ENCODE measurements at places on chromosomes 7 and 10.
A peak's percentile ranks its signal among the peaks of the same experiment; 100 is the strongest.

- no peak for DNase-seq
These were observed 64.5 kb upstream of the MYL10 start for GRCh38 chr7:101693498-101694091.

DNA sequence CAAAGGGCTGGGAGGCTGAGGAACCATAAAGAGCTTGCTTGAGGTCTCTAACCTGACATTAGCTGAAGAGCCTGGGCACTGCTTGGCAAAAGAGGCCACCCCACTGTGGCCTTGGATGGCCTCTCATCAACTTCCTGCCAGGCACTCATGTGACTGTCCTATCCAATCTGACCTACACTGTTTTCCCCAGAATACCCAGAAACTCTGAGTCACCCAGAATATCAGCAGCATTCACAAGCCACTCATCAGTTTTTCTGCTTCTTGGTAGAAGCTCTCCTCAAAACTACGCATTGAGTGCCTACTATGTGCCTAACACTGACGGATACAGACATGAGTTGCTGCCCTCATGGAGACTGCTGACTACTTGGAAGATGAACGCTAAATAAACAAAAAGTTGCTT, 4.1 kb upstream of the NT5C2 start:
- no peak for DNase-seq

GRCh38 chr10:44974082-44974627, 4.5 kb downstream of the DEPP1 start:
- no peak for DNase-seq

DNA sequence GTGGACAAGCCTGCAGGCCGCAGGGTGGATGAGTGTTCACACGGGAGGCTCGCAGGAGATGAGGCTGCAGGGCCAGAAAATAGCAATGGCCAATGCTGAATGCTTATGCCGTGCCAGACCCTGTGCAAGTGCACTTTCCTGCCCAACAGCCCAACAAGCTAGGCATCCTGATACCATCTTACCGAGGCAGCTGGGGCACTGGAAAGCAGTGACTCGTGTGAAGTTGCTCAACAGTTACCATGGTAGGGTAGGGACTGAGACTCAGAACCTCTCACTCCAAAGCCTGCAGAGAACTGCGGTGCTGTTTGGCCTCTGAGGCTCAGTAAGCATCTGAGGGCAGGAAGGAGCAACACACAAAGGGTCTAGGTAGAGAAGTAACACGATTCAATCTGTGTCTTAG, 43.7 kb downstream of the JAZF1 start:
- DNase-seq, result no peak

- no peak for DNase-seq
These were observed 31.5 kb upstream of the RSBN1L start for GRCh38 chr7:77664715-77665114.

DNA sequence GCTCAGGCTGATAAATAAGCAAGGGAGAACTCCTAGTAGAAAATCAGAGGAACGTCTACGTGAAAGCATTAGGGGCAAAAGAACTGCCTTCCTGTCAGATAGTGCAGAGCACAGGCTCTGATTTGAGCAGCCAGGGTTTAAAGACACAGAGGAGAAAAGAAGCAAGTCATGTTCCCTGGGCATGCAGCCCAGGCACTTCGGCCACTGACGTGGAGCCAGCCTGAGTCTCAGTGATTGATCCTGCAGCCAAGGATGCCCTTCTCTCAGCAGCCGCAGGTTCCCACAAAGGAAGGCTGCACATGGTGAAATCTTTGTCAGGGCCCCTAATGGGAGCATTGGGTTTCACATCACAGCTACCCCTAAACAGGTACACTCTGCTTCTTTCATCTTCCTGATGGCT, 161.7 kb upstream of the HPS1 start:
- no peak for DNase-seq

DNA sequence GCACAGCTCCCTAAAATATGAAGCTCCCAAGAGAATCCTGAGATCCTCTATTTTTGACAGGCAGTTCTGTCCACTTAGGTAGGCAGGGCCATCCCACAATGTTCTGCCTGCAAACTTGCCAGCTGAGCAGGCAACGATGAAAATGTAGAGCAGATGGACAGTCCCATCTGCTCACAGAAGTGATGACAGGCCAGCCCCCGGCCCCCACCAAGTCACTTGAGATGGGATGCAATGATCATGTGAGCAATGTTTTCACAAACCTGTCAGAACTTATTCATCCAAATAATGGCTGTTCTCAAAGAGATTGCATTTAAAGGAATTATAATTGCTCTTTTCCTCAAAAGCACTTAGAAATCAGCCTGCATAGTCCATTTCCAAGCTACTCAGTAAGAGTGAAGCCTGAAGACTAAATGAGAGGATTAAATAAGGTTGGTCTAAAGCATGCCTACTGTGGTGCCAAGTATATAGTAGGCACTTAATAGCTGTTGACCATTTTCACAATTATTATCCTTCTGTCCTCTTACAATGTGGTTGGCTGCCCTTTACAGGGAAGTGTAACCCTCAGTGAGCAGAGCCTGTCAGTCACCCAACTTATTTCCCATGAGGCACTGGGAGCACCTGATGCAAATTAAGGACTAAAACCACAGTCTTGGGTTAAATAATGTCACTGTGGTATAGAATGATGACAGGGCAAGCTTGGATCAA, 301.2 kb downstream of the FGFR2 start:
- DNase-seq, result no peak

- no peak for DNase-seq
These were observed 2.4 kb downstream of the TMEM72 start for GRCh38 chr10:44913350-44914081.

- no peak for DNase-seq
These were observed 113.7 kb downstream of the ARL4A start for GRCh38 chr7:12801107-12801506.

DNA sequence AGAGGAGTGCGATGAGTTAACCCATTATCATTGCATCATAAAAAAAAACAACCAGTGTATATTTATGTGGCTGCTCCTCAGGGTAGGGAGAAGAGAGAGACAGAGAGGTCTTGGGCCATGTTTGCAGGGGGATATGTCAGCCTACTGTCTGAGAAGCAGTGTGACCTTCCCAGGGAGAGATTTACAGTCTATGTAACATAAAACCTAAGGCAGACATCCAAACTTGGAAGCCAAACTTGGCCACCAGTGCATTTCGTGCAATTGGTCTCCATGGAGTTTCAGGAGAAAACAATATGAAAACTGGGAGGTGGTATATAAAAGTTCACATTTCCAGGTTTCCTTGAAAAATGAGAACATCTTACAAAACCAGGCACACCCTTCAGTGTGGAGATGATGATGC, 85.9 kb upstream of the CXCL12 start:
- DNase-seq, result no peak

DNA sequence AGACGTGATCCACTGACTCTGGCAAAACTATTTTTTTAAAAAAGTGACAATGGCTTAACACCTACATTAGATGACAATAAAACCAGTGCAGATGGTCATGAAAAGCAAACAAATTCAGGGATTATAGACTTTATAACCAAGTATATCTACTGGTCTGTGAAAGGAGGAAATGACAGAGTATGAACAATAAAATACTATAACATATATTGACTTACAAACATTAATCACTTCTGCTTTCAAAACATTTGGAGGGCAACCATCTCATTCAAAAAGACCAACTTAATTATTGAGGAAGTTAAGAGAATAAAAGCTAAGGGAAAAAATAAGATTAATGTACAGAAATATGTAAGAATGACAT, 34.8 kb downstream of the JMJD1C start:
- DNase-seq, result no peak

GRCh38 chr7:2460188-2460587, 16.0 kb downstream of the GRIFIN start:
- DNase-seq, result no peak

GRCh38 chr7:104317948-104318629, 10.3 kb upstream of the LHFPL3 start:
- DNase-seq, result no peak

DNA sequence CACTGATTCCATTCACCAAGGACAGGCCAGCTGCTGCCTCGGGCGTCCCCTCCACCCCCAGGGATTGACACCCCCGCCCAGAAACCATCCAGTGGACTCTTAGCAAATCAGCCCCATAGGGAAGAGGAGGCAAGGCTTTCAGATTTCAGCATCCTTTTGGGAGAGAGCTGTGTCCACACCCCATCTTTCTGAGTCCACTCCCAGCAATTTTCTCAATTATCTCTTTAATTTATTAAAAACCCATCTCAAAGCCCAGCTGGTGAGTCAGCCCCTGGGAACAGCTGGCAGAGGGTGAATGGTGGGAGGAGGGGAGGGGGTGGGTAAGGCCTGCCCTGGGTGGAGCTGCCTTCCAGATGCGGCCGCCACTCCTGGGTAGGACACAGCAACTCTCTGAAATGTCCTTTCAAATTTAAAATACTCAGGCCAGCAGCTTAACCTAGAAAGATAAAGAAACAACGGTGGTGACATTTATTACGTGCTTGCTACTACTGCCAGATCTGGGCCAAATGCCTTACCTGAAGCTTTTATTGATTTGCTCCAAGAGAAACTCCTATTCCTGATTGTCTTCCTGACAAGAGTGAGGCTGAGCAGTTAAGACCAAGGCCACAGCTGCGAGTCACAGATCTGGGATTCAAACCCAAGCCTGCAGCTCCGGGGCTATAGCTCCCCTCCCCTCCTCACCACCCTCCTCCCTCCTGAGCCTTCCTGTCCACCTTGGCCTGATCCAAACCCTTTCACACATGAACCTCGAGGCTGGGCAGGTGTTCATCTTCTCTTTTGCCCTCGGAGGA, 120.4 kb downstream of the RGS10 start:
- DNase-seq, result no peak

GRCh38 chr10:26156019-26156418, 60.6 kb upstream of the GAD2 start:
- DNase-seq, result no peak

- no peak for DNase-seq
These were observed 116.9 kb upstream of the PCGF5 start for GRCh38 chr10:91103384-91104192.

DNA sequence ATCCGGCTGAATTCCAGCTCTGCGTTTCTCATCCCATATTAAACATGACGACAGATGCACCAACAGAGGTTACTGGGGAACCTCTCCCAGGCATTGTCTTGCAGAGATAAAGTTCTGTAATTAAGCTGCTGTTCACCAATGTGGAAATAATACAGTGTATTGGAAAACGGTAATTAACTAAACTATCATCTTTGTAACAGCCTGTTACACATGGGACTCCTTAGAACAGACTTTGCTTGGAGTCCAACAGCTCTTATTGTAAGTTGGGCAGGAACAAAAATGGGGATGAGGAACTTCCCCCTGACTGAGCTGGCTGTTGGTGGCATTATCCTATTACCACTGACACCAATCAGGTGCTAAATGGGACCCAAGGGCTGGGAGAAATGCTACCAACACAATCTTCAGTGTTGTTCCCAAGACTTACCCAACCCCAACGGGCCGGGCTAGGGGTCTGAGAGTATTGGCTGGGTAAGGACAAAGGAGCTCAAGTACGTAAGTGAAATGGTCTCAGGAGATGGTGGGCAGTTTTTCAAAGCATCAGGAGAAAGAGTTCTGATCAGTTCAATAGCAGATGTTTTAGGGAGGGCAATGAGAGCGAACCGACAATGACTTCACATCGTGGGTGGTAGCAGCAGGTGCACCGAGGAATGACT, 759.4 kb downstream of the GRID1 start:
- DNase-seq, result no peak

DNA sequence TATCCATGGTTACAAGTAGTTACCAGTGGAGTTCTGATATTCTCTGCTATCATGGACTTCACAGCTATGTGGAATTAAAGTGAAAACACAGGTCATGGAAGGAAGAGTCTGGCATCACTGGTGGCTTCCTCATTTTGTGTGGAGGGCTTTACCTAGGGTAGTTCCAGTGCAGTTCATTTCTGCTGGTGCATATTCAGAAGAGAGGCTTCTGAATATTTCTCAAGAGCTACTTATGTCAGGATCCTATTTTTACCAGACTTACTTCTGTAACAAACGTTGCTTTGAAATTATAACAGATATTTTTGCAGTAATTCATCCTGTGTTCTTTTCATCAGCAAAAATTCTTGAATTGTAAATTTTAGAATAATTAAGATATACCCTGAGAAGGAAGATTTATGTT, 236.5 kb upstream of the NPSR1 start:
- no peak for DNase-seq

DNA sequence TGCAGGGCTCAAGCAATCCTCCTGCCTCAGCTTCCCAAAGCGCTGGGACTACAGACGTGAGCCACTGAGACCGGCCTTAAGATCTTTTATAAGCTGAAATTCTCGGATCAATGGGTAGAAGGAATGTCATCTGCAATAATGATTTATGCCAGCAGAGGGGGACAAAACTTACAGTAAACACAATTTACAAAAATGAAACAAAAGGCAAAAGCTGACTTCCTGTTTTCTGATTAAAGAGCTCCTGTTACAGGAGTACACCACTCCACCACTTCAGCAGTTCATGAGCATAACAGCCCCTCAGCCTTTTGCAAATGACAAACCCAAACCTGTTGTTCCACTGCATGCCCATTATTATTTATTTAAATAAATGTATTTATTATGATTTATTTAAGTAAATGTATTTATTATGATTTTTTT, 88.5 kb upstream of the ATP6V0A4 start:
- peak; percentile 80 for DNase-seq

DNA sequence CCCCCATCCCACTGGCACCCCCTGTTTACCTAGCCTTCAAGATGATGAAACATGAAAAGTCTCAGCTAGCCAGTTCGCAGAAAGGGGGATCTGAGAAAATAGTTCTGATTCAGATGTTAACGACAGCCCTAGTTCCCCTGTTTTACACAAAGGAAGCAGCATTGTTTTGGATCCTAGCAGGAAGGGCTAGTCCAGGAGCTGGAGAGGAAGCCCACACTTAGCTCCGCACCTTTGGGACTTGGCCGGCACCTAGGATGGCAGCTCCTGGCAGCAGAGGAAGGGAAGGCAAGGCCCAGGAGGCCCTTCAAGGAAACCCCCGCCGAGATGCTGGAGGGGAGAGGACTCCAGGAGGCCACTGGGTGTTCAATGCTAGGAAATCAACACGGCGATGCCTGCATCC, 29.0 kb upstream of the MGMT start:
- no peak for DNase-seq

GRCh38 chr10:7040681-7041080, 370.2 kb downstream of the SFMBT2 start:
- DNase-seq, result no peak

DNA sequence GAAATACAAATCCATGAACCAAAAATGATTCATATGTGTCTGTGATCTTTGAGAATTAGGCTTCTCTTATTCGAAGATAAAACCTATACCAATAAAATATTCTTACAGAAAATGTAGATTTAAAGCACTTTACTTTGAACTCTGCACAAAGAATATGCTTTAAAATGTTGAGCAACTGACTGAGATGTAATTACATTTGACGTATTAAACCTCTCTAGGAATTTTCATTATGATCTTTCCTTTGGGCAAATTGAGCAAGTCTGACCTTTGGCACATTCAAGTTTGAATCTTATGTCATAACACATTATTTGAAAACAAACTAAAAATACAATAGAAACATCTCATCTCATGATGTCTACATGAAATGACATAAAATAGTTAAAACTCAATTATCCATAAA, 69.2 kb upstream of the AHR start:
- no peak for DNase-seq

All from NCI-H2107 (cell line).